Stimulated activated CD8-positive, alpha-beta memory T cell treated with anti-CD3 and anti-CD28 coated beads, Interleukin-7, amount 100 ng/mL, for 1 hour (primary cell): ENCODE measurements at places on chromosomes 4 and X.

DNA sequence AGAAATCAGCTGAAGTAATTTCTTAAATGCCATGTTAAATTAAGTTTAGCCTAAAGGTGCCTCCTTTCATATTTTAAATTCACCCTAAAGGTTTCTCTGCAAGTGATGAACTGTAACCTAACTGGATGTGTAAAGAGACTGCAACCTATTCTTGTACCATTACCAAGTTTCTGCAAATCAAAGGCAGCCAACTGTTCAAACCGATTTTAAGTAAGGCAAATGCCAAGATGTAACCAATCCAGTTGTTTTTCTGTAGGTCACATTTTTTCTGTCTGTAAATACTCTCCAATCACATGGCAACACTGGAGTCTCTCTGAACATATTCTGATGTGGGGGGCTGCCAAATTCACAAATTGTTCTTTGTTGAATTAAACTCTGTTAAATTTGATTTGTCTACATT, 42.4 kb upstream of the FGF2 start:
- no peak for DNase-seq

DNA sequence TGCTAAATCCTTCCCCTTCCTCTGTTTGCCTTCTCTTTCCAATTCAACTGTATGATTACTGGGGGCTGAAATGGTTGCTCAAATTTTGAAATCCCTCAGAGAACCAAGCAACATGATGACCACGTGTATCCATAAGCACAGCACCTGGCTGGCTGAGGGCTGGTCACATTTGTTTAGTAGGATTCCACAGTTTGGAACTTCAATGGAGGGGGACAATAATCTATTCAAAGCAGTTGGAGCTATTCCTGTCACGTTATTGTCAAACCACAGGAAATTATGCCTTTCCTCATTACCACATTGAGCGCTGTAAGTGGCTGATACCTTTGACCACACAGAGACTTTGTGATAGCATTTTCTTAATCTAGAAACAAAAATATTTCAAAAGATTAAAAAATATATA, 7.0 kb downstream of the TMSB4X start:
- no peak for DNase-seq

DNA sequence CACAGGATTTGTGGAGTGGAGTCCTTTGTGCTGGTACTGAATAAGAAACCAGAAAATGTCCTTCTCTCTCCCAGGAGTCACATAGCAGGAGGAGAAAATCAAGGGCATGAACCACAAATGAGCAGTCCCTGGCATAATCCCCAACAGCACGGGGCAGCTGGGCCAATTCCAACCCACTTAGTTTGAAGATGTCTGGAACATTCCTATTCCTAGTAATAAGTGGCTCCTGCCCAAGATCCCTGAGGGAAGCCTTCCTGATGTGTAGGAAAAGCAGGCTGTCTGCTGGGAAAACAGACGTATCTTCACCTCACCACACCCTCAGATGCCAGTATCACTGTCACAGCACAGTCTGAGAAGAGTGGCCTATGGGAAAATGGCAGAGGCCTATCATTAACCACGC, 182.8 kb upstream of the MAP3K15 start:
- DNase-seq, result no peak

GRCh38 chr4:185573651-185574199, 38.4 kb upstream of the PDLIM3 start:
- no peak for DNase-seq

DNA sequence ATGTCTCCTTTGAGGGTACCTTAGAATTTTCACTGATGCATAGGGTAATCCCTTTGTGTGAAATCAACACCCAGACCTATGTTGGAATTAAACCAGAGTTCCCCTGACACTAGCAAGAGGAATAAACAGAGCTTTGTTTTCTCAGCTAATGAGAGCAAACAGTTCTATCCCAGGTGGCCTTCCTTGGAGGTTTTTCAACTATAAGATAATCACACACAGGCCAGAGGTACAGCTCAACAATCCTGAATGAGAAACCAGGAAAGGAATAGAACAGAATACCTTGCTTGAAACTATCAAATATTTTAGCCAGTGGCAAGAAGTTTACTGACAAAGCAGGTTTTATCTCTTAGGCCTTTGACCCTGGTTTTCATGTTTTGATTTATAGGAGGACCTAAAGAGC, 100.2 kb downstream of the OTC start:
- DNase-seq, result no peak

GRCh38 chr4:146142768-146143167, 32.8 kb upstream of the LSM6 start:
- no peak for DNase-seq

- no peak for DNase-seq
These were observed 78.7 kb downstream of the CNOT6L start for GRCh38 chr4:77740480-77740879.

DNA sequence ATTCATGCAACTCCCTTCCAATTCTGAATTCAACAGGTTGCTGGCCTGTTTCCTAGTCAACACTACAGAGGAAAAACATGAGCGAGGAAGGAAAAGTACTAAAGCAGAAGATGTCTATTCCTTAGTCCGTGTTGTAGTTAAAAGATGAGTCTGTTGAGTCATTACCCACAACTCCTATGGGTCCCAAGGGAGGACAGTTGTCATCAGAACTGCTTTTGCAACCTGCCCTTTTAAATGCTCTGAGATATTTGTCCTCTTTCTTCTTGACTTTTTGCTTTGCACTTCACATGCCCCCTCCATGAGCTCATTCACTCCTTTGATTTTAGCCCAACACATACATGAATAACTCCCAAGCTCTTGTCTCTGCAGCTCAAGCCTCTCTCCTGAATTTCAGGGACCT, 119.2 kb downstream of the CORIN start:
- DNase-seq, result no peak

GRCh38 chrX:50103866-50104566, 96.8 kb downstream of the AKAP4 start:
- DNase-seq, result no peak

GRCh38 chr4:32909736-32910135, 2189.6 kb downstream of the PCDH7 start:
- DNase-seq, result no peak

- no peak for DNase-seq
These were observed 162.0 kb downstream of the SNCA start for GRCh38 chr4:89674876-89675459.

DNA sequence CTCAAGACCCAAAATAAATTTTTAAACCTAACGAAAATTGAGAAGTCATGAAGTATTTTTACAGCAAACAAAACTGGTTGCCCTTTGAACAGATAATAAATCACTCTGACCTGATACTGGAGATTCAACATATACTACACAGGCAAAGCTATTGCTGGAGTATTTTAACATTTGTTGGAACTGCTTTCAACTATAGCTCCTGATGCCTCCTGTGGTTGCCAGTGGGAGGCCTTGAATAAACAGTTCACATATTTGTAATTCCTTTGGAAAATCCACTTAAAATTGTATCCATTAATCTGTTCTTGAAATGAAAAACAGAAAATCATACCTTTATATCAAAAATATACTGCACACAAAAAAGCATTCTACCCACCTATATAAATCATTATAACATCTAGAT, 605.1 kb downstream of the KCTD8 start:
- DNase-seq, result no peak

GRCh38 chrX:136495043-136495442, 2.3 kb upstream of the HTATSF1 start:
- no peak for DNase-seq

GRCh38 chr4:14920759-14921320, 81.4 kb upstream of the CPEB2 start:
- no peak for DNase-seq

DNA sequence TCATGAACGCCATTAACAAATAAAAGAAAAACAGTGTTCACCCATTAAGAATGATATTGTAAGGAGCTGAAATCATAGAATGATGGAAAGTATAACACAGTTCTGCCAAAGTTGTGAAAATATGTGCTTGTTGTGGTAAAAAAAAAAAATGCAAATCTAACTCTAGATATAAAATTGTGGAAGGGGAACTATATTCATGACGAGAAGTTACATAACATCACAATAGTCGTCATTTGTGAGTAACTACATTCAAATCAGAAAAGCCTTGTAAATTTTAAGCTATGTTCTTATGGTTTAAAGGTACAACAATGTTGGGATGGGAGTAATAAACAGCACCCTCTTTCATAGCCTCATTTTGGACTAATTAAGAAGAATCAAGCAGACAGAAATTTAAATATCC, 57.6 kb upstream of the PRDM8 start:
- DNase-seq, result no peak

GRCh38 chr4:149029056-149029651, 586.9 kb upstream of the NR3C2 start:
- no peak for DNase-seq

DNA sequence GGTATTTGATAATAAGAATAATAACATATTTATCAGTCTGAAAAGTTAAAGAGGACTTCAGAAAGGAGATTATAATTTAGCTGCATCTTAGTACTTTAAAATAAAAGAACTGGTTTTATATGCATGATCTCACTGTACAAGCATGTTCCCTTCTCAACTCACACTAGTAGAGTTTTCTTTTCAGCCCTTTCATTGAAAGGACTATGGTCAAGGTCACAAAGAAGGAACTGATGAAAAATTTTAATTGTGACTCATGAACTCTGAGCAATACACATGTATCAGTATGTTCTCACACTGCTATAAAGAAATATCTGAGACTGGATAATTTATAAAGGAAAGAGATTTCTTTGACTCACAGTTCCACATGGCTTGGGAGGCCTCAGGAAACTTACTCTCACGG, 73.7 kb upstream of the NDST4 start:
- no peak for DNase-seq

DNA sequence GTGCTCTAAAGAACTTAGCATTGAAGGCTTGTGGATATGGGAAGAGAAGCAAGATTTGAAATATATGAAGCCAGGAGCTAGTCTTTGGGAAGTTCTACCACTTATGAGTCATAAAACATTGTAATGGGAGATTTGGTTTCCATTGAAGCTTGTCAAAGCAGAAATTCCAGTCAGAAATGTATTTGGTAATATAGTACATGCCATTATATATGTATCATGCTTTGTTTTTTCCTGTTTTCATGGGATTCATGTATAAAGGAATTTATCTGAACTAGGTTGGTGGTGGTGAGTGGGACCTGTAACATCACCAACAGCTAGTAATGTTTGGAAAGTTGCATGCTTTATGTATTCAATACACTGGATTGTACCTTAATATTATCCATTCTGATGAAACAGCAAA, 14.6 kb upstream of the DCAF8L2 start:
- no peak for DNase-seq

- DNase-seq, result no peak
These were observed 167.5 kb upstream of the PDE5A start for GRCh38 chr4:119795986-119796578.

DNA sequence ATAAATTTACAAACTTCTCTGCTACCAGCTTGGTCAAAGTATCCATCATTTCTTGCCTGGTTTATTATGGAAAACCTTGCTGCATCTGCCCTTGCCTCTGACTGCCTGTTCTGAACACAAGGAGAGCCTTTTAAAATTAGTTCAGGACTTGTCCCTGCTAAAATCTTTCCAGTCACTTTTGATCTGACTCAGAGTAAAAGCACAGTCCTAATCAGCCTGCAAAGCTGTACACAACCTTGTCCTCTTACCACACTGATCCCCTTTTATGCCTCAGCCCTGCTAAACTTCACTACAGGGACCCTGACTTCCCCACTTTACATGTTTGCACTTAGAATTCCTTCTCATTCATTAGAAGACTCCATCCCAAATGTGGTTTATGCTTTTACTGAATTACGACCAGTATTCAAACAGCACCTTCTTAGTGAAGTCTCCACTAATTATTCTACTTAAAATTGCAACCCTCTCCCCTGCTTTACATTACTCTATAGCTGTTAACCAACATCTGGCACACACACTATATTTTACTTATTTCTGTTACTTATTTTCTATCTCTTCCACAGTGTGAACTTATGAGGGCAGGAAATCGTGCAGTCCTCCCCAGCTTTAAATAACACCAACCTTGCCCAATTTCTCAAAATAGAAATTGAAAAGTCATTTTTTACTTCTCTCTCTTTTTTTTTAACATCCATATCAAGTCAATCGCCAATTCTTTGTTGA, 6.3 kb downstream of the GABRA4 start:
- no peak for DNase-seq

DNA sequence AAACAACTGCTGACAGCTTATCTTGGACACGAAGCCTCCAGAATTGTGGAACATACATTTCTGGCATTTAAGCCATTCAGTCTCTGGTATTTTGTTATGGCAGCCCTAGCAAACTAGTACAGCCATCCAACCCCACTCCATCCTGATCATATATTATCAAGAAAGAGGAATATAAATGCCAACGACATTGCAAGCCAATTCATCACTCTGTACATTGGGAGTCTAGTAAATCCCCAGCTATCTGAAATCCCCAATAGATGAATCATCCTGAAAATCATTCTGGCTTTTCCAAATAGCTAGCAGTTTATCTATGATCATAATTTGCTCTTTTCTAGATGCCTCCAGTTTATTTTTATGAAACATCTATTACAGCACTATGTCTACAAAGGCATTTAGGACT, 41.1 kb downstream of the FRMD7 start:
- no peak for DNase-seq

GRCh38 chr4:53899586-53900270, 164.7 kb downstream of the CHIC2 start:
- DNase-seq, result no peak

DNA sequence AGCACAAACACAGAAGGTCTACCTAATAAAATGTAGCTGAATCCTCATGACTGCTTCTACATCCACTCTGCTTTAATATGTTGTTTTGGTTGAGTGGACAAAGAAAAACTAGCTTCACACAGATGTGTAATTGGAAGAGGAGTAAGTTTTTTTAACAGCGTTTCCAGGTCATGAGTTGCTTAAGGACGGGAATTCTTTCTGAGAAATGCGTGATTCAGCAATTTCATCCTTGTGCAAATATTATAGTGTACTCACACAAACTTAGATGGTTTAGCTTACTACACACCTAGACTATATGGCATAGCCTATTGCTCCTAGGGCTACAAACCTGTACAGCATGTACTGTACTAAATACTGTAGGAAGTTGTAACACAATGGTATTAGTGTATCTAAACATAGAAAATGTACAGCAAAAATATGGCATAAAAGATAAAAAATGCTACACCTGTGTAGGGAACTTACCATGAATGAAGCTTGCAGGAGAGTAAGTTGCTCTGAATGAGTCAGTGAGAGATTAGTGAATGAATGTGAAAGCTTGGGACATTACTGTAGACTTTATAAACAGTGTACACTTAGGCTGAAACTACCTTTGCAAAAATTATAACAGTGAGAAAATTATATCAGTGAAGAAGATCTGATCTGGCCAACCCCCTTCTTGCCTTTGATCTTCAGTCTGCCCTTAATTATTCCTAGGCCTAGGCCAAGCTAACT, 70.8 kb upstream of the IL15 start:
- no peak for DNase-seq
